ENCODE measurements at places on chromosomes 12 and 14.

DNA sequence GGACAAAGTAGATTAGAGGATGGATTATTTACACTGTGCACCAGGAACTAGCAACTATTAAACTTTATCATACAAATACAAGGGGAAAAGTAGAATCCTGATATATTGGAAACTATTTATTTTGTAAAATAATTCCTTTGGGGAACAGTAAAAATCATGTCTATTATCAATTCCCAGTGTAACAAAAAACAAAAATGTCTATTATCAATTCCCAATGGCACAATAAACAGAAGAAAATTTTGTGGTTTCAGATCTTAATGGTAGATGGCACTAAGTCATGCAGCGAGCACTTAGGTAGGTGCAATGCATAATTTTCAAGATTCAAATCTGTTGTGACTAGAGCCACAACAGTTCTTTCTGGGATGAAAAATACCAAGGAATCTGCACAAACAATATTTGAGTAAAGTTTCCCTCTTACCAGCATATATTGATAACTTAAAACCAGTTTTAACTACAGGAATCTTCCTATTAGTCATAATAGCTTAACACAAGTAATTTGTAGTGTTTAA lies 13.7 kb downstream of the CFL2 start:
- DNase-seq: no peak

GRCh38 chr12:45725631-45726602 lies 3.6 kb upstream of the ARID2 start:
- no peak for DNase-seq

- DNase-seq: no peak
Observed at GRCh38 chr12:68491204-68491960, 119.3 kb upstream of the RAP1B start.

- DNase-seq: no peak
Observed at GRCh38 chr12:103130564-103130963, 173.1 kb downstream of the ASCL1 start.

GRCh38 chr12:57524814-57525614 lies 2.4 kb downstream of the MBD6 start:
- DNase-seq: no peak

DNA sequence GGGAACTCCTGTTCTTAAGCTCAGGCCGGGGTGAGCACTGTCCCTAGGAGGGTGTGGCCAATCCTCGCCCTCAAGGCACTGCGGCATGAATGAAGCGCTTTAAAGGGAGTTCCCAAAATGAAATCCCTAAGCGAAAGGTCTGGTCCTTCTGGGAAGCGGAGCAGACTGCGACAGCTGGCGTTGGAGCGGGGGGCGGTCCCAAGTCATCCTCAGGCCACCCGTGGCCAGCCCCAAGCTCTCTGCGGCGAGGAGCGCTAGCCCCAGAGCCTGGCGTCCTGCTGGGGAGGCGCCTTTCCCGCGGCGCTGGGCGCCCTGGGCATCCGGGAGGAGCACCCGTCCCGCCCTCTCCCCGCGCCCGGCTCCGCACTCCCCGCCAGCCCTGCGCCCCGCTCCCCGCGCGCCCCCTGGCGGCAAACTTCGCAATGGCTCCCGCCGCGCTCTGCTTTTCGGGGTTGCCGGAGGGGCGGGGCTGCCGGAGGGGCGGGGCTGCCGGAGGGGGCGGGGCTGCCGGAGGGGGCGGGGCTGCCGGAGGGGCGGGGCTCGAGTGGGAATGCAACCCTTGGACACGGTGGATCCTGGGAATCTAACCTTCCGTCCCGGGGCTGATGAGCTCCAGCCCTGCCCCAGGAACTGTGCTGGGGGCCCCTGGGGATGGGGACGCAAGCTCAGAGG lies 25.4 kb downstream of the ZBTB42 start:
- DNase-seq: no peak

- no peak for DNase-seq
Observed at GRCh38 chr14:32443890-32444661, 115.0 kb downstream of the AKAP6 start.

DNA sequence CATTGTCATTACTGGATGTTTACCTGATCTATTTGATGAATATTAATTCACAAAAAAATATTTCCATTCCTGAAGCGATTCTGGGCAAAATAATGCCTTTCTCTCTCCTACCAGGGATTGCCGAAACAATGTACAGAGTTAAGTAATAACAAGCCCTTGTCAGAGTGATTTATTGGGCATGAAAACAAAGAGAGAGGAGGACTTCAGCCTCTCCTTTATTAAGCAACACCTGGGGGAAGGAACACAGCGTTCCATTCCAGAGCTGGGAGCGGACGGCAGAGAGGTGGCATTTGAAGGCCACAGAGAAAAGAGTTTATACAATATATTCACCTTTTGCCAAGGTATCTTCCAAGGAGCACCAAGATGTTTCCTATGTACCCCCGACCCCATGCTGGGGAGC lies 165.8 kb downstream of the KSR2 start:
- no peak for DNase-seq

GRCh38 chr14:89251061-89251460 lies 166.0 kb downstream of the FOXN3 start:
- DNase-seq: no peak

DNA sequence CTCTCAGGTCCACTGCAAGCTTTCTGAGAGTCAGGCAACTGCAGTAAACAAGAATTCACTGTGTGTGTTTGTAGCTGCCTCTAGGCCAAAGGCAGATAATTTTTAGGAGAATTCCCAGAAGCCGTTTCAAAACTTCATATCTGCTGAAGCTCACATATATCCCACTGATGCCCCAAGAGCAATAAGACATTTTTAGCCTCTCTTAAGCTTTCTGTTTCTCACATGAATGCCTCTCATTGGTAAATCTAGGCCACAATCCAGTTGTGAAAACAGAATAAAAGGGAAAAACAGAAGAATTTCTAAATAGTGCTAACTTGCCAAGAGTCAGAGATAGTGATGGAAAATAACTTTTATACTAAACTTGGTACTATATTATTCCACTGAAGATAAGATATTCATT lies 48.5 kb upstream of the LIN7A start:
- no peak for DNase-seq
